ENCODE measurements at places on chromosomes 4 and X.

DNA sequence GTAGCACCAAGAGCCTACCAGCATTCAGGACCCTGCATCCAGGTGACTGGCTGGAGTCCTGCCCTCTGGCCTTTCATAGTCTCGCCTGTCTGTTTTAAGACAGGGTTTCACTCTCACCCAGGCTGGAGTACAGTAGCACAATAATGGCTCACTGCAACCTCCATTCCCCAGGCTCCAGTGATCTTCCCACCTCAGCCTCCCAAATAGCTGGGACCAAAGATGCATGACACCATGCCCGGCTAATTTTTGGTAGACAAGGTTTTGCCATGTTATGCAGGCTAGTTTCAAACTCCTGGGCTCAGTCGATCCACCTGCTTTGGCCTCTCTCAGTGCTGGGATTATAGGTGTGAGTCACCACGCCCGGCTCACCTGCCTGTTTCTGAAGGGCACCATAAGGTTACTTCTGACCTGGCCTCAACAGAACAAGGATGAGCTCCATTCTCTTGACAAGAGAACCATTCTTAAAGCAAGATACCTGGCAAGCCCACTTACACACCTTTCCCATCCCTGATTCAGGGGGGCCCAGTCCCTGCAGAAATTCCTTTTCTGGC lies 6.7 kb downstream of the RPS4X start:
- DNase-seq = no peak

DNA sequence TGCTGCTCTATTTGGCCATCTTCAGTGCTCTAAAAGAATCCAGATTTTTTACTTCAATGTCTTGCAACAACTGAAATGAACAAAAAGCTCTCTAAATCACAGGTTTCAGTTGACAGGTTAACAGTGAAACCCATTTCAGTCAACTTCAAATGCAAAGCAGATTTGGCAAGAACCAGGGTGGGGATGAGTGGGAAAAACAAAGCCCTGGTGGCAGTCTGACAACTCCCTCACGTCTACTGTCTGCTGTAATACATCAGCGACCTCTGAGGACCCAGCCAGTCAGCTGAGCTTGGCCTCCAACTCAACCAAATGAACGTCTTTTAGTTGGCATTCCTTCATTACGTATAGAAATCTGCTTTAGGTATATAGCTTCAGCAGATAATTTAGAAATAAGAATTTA lies 95.8 kb downstream of the COL25A1 start:
- DNase-seq = no peak

GRCh38 chrX:56853436-56853835 lies 124.4 kb downstream of the NBDY start:
- DNase-seq = no peak

DNA sequence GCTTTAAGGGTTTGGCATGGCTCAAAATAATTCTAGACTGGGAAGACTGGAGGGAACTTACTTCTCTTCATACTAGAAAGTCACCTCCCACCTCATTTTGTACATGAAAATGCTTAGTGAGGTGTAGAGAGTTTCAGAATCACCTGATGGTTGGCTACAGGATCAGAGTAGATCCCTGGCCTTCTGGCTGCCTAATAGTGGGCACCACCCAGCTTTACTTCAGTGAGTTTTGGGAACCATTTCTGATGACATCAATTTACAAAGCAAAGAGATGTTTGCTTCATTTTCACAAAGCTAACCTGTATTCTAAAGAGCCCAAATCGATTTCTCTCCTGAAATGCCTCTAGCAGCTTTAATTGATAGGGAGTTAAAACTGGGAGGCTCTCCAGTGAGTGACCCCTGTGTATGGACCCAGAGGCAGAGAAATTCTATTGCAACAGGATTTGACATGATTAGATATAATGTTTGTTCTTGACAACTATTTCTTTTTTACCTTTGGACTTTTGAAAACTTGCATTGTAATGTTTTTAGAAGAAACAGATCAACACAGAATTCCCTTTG lies 180.5 kb downstream of the PTTG2 start:
- no peak for DNase-seq

DNA sequence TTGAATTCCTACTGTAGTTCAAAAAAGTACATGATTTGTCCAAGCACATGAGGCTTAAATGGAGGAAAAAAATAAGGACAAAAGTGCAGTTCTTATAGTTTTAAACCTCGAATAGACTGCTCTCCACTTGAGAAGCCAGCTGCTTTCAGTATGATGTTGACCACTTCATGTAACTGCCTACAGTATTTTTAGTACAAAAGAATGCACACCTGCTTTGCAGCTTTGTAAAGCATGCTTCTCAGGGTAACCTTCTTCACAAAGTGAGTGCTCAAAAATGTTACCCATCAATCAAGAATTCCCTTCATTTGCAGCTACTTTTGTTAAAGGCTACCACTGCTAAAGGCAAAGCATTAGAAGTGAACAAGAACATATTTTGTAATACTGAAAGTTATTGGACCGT lies 83.4 kb upstream of the FAM47B start:
- no peak for DNase-seq

GRCh38 chr4:127268367-127268766 lies 364.4 kb upstream of the INTU start:
- no peak for DNase-seq

GRCh38 chr4:163815776-163816175 lies 321.3 kb downstream of the TMA16 start:
- no peak for DNase-seq

DNA sequence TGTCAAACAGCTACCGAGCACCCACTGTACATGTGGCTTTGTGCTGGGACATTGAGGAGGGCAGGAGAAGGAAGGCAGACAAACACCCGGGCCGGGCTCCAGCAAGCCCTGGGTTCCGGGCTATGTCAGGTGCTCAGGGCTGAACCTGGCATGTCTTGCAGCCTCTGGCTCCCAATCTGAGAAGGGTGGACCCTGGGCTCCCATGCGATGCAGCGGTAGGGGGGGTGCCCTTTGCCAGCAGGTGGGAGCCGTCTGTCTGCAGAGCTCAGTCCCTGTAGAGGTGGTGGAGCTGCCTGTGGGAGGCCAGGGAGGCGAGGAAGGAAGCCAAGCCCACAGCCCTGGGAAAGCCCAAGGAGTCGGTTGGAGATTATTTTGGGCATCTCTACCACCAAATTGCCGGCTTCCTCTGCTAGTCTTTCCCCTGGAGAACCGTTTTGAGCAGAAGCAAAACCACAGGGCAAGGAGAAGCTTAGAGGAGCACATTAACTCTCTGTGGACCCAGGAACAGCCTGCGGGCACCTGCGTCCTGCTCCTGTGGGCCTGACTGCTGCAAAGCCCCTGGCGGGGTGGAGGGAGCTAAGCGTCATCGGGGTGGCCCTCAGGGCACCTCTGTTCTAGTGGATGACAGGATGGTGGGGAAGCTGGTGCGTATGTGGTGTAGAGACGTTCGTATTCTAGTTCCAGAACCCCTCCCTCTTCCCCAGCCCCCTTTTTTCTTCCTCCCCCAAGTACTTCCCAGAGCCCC lies 10.3 kb downstream of the CPZ start:
- DNase-seq = no peak

DNA sequence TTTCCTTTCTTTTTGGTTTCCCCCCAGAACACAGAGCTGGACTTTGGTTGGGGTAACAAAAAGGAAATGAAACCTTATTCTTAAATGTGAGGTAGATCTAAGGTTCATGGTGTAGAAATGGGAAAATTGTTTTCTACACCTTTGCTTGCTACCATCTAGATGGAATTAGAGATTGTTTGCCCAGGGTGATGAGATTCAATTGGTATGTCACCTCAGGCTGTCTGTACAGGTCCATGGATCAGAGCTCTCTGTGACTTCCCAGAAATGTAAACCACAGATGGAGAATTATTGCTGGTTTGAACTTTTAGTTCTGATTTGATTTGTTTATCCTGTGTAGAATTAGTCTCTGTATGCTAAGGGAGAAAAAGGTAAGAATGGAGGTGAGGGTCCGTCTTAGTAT lies 146.7 kb downstream of the PCDH7 start:
- DNase-seq = no peak

GRCh38 chr4:70531981-70532380 lies 13.6 kb downstream of the AMTN start:
- DNase-seq = no peak

DNA sequence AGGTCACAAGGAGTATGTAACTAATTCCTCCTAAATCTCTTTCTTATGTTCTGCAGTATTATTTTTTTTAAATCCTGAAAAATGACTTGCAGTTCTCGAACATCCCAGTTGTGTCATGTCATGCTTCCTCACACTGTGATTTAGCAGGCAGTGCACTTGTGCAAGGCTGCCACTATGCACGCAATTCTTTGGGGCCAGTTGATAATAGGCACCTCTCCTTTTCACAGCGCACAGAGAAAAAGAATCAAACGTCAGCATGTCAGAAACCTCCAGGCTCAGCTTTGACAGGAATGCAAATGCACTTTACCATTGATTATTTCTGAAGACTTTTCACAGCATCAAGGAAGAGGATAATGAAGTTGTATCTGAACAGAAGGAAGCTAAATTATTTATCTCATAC lies 62.9 kb downstream of the FGF13 start:
- DNase-seq = no peak

GRCh38 chrX:120857240-120857639 lies 18.4 kb downstream of the CT47B1 start:
- no peak for DNase-seq

DNA sequence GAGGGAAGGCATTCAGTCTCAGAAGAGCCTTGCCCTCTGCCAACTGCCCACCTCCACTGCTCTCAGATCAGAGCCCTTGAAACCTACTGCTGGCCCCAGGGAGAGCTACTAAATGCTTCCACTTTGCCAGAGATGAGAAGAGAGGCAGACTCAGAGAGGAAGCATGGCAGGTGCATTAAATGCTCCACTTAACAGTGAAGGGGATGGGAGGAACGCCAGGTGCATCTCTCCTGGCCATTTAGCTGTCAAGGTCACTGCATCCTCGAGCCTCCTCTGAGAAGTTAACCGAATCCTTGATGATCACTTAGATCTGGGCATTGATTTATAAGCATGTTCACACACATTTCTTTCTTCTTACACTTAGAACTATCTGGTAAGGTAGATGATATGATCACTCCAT lies 15.0 kb downstream of the TRPC5 start:
- DNase-seq = no peak

- DNase-seq = no peak
Measured at GRCh38 chr4:82508806-82509428, 52.9 kb downstream of the TMEM150C start.

All from T1000 (cell line).